ENCODE measurements at places on chromosomes 5 and 9.

DNA sequence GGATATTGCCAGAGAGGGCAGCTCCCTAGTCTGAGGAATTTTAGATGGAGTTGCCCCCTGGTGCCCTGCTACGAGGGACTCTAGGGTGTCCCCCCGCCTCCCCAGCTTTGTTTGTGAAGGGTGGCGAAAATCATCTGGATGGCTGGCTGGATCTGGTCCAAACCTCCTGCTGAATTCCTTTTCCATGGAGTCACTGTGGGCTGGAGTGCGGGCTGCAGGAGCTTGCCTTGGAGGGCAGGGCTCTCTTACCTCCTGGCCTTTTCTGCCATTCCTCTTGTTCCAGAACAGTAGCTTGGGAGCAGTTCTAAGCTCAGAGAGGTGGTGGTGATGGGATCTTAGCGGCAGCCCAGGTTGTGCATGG is 2.1 kb downstream of the SYNPO start:
- no peak for DNase-seq

GRCh38 chr9:16023446-16023845 is 470.6 kb downstream of the CCDC171 start:
- no peak for DNase-seq

- DNase-seq: peak; percentile 76
These were observed at the start of gene ANKRD18A for GRCh38 chr9:38620483-38621433. TSS of gene ANKRD18A (minus strand) at chr9:38620596. CDS start at chr9:38620285, 311 bp downstream.

DNA sequence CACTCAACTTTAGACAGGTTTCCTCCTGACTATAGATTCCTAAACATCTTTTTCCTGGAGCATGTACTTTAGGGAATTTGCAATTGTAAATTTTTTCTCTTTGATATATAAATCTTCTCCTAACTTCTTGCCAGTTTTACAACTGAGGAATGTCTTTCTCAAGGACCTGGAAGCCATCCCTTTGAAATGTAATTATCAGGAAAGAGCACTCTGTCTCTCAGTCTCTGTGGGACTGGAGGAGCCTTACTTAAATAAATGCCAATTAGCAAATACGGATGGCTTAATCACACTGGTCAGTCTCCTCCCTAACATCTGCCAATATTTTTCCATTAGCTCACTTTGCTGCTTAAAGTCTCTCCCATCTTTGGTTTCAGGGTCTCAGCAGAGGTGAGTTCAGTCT is 344.3 kb upstream of the ARRDC3 start:
- no peak for DNase-seq

DNA sequence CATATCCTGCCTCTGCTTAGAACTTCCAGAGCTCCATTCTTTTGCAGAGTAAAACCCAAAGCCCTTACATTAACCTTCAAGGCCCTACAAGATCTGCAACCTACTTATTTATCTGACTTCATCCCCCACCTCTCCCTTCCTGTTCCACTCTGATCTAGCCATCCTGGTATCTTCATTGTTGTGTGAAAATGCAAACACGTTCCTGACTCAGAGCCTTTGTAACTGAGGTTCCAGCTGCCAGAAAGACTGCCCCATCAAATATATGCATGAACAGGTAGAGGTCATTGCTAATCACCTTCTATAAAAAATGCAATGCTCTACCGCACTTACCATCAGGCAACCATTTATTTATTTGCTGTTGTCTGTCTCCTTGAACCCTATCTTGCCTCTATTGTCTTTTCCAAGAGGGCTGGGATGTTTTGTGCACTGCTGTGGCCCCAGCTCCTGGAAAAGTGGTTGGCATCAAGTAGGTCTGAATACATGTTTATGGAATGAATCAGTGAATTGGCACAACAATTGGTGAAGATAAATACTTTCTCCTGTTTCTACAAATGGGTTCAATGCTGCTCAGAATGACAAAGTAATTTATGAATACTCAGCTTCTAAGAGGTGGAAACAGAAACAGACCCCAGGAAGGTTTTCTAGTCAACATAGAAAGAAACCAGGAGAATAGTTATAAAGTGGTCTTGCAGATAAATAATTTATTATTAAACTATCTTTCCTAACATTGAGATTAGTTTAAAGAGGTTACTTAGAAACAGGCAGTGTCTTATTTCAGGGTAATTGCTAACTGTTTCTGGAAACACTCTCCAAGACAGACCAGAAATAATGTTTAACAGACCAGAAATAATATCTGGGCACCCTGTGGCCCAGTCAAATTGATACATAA is 230.6 kb upstream of the CD180 start:
- no peak for DNase-seq

DNA sequence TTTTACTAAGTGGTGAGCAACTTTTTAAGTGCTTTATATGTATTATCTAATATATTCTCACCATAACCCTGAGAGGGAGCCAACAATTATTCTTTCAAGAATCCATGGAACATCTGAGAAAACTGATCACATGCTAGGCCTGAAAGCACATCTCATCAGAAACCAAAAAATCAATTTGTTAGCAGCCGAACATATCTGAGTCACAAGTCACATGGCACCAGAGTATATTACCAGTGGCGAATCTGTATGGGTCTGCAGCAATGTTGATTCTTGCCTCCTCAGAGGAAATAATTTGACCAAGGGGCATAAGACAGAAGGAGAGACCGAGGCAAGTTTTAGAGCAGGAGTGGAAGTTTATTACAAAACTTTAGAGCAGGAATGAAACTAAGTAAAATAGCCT is 25.3 kb upstream of the SIL1 start:
- no peak for DNase-seq

DNA sequence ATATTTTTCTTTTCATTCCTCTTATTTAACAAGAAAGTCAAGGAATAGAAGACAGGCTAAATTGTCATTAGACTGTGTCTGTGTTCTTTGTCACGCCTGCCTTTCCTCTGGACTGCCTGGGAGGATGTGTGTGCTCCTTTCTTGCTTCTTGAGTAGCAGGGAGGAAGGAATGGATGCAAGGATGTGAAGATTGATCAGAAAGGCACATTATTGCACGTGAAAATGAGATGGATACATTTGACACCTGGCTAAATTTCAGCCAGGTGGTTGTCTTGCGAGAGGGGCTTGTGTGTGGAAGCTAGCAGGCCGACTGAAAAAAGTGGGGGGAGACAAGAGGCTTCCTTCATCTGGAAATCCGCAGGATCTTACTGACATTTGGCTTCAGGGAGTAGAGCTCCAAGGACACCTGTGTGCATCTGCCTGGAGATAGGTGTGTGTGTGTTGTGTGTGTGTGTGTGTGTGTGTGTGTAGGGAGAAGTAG is 200.1 kb downstream of the MEF2C start:
- no peak for DNase-seq

DNA sequence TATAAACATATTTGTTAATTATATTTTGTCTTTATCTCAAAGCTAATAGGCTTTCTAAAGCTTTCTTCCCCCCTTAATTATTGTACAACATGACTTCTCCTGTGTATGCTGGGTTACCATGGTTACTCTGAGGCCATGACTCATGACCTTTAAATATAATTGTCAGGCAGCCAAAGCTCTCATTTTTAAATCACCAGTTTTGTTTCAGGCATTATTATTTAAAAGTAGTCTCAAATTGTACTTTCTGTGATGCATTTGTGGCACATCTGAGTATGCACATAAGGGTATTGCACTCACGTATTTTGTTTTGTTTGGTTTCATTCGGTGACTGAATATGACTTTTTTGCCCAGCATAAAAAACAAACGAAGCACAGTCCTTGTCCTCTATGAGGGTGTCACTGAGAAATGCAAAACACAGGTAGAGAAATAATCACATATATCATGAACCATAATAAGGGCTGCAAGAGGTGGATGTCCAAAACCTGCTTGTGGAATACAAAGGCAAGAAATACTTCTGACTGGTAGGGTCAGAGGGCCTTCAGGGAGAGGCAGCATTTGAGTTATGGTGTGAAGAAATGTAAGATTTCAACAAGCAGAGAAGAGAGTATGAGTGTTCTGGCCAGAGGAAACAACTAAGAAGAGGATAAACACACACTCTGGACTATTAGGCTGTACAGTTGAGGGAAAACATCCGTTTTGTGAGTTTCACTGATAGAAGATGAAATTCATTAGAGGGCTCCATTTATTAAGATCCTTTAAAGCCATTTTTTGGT is 2.1 kb downstream of the CCDC192 start:
- no peak for DNase-seq

DNA sequence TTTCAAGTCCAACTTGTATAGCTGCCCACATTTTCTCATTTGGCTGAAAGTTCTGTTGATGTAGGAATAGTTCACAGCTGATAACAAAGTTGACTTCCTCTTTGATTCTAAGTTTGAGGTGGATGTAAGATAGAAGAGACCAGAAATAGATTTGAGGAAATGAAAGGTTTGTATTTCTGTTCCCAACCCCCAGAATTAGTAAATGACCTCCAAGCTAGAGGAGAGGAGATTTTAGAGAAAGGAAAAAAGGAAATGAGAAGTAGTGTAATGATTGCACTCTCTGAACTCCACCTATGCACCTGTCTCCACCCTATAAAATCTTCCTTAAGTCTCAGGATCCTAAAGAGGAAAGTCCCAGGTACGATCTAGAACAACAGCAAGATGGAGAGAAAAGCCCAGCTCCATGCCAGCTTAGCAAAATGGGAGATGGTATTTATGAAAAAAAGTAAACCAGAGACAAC is 130.4 kb upstream of the POC5 start:
- DNase-seq: no peak

- DNase-seq: no peak
These were observed 29.3 kb downstream of the PCDH1 start for GRCh38 chr5:141848744-141849414.

DNA sequence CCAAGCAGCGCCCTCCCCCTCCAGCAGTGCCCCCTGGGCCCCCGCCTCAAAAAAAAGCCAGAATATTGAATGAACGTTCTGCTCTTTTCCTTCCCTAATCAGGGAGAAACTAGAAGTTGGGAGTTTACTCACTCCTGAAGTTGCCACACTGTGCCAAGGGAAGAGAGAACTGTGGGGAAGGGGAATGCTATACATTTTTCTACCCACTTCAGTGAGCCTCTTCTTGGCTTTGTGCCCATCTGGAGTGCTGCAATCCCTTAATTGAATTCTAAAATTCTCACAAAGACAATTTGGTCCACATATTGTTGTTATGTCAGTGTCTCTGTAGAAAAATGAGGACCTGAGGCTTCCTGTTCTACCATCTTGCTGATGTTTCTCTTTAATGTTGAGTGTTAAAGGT is 443.7 kb downstream of the DIRAS2 start:
- DNase-seq: no peak

GRCh38 chr9:105405514-105406131 is 42.2 kb upstream of the FSD1L start:
- DNase-seq: no peak

- no peak for DNase-seq
These were observed 260.0 kb downstream of the RAB3C start for GRCh38 chr5:58842852-58843251.

DNA sequence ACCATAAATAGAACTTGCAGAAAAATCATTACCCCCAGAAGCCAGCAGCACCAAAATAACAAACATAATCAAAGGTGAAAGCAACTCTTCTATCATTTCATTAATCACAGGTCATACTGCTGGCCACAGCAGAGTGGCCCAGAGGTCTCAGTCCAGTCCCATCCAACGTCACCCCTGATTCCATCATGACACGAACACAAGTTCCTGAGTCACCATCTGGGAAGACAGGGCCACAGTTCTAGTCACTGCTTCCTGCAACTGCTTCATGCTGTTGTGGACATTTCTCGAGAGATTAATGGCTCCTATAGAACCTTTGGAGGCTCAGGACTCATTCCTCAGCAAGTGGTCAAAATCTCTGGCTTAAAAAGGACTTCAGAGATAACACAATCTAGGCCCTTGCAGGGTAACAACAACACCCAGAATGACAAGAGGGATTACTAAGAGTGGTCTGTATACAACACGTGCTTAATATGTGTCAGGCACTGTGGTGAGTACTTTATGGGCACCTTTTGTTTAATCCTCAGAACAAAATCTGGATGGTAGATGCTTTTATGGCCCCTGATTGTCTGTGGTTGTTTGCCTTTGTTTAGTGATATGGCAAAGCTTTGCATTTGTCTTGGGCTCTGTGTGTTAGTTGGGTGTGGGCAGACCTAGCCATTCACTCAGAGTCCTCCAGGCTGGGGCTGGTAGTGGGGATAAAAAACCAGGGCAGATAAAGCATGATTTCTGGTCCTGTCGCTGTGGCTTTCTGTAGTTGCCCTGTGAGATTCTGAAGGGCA is 184.3 kb downstream of the DAB2IP start:
- DNase-seq: no peak

- DNase-seq: no peak
These were observed 11.9 kb downstream of the CNTFR start for GRCh38 chr9:34577400-34578240.

All from caudate nucleus (tissue), 63 donors.